ENCODE measurements at places on chromosomes 12 and 14.

DNA sequence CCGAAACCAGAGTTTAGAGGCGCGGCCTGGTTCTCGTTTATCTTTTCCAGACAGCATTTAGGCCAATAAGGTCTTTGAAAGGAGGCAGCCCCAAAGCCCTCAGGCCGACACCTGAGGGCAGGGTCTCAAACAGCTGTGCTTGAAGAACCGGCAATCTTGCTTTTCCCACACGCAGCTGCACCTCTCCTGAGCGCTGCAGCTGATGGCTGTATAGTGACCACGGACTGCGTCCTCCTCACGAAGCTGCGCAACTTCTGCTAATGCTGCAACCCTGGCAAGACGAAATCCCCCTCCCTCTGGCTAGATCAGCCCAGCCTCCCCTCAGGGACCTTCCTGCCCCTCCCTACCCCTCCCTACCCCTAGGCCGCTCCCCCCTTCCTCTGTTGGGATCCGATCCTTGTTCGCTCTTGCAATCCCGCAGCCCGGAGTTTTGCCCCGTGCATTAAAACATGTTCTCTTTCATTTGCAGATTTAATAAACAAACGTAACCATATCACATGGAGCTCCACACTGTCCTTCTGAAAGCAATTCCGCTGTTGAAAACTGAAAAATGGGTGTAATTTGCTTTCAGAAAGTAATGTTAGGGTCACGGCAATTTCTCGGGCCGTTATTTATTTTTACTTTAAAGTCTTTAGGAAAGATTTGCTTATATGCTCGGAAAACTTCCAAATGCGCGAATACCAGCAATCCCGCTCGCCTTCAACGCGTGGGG, 4.8 kb upstream of the PAX9 start:
- H3K4me3 ChIP-seq, result peak overlapping the region; percentile 42
- DNase-seq, result no peak
- H3K27me3 ChIP-seq, result peaks cover 100% of the 10 kb centered on the region

GRCh38 chr12:6037459-6037858, 87.0 kb downstream of the VWF start:
- H3K27me3 ChIP-seq, result no peaks in the 10 kb centered on the region
- H3K27ac ChIP-seq, result no peak overlapping the region
- no peaks in the 10 kb centered on the region for H3K4me1 ChIP-seq
- no peak overlapping the region for H3K4me3 ChIP-seq
- no peak for DNase-seq
- H3K36me3 ChIP-seq, result no peaks in the 10 kb centered on the region

DNA sequence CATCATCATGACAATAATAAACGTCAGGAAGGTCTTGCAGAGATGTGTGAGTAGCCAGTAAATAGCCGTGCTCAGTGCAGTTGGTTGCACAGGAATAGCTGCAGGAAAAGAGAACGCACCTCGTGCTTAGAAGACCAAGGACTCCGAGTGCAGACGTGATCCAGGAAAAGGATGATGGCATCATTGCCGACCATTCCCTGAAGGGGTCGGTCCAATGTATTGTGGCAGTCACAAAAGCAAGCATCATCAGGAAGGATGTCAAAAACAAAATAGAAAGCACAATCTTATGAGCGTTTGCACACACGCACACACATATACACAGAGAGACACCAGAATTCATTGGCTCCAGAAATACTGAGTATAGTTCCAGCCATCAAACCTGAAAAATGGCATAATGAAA, 12.8 kb downstream of the DUSP6 start:
- H3K27ac ChIP-seq, result no peak overlapping the region
- no peak for DNase-seq
- H3K4me1 ChIP-seq, result no peaks in the 10 kb centered on the region
- H3K27me3 ChIP-seq, result no peaks in the 10 kb centered on the region

- H3K4me3 ChIP-seq, result no peak overlapping the region
- no peak overlapping the region for H3K27ac ChIP-seq
- H3K4me1 ChIP-seq, result no peaks in the 10 kb centered on the region
- no peaks in the 10 kb centered on the region for H3K27me3 ChIP-seq
- DNase-seq, result no peak
Observed at GRCh38 chr12:19387161-19387560, 52.1 kb upstream of the AEBP2 start.

DNA sequence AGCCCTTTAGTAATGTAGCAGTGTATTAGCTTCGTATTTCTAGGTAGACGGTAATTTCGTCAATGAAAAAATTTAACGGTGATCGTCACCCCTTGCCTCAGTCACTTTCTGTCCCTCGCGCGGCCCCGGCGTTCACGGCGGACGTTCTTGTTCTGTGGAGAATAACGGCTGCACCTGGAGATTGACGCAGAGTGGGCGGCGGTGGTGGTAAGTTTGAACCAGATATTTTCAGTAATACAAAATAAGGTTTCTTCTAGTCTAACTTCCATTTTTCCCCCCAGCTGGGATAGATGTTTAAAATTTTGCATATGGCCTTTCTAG, 341 bp downstream of the ZNF10 start:
- DNase-seq, result peak; percentile 45
- peaks cover 12% of the 10 kb centered on the region for H3K4me1 ChIP-seq
- H3K27ac ChIP-seq, result peak overlapping the region; percentile 95
- no peaks in the 10 kb centered on the region for H3K36me3 ChIP-seq
- H3K4me3 ChIP-seq, result peak overlapping the region; percentile 71

- no peaks in the 10 kb centered on the region for H3K4me1 ChIP-seq
- H3K27ac ChIP-seq, result no peak overlapping the region
- H3K27me3 ChIP-seq, result no peaks in the 10 kb centered on the region
Observed at GRCh38 chr14:39320318-39320717, 86.6 kb downstream of the MIA2 start.

GRCh38 chr14:35286003-35286600, 6.1 kb upstream of the PSMA6 start:
- H3K27me3 ChIP-seq, result no peaks in the 10 kb centered on the region
- H3K4me3 ChIP-seq, result no peak overlapping the region
- DNase-seq, result no peak
- H3K4me1 ChIP-seq, result peaks cover 2% of the 10 kb centered on the region
- H3K27ac ChIP-seq, result no peak overlapping the region
- H3K36me3 ChIP-seq, result no peaks in the 10 kb centered on the region

- no peaks in the 10 kb centered on the region for H3K27me3 ChIP-seq
- no peak overlapping the region for H3K27ac ChIP-seq
- H3K36me3 ChIP-seq, result no peaks in the 10 kb centered on the region
- H3K4me3 ChIP-seq, result no peak overlapping the region
- H3K4me1 ChIP-seq, result no peaks in the 10 kb centered on the region
Observed at GRCh38 chr12:93090731-93091172, 161.7 kb upstream of the EEA1 start.

GRCh38 chr14:56004786-56005185, 113.4 kb upstream of the PELI2 start:
- H3K4me3 ChIP-seq, result peak overlapping the region; percentile 22
- no peaks in the 10 kb centered on the region for H3K4me1 ChIP-seq
- no peaks in the 10 kb centered on the region for H3K27me3 ChIP-seq
- peak overlapping the region; percentile 13 for H3K27ac ChIP-seq

GRCh38 chr12:75172611-75173010, 37.0 kb downstream of the KCNC2 start:
- no peaks in the 10 kb centered on the region for H3K4me1 ChIP-seq
- H3K4me3 ChIP-seq, result no peak overlapping the region
- no peaks in the 10 kb centered on the region for H3K27me3 ChIP-seq
- no peak for DNase-seq

- H3K27me3 ChIP-seq, result peaks cover 24% of the 10 kb centered on the region
- no peak overlapping the region for H3K27ac ChIP-seq
- DNase-seq, result no peak
- no peaks in the 10 kb centered on the region for H3K4me1 ChIP-seq
- no peaks in the 10 kb centered on the region for H3K36me3 ChIP-seq
Observed at GRCh38 chr12:131620946-131621681, 89.8 kb upstream of the SFSWAP start.

DNA sequence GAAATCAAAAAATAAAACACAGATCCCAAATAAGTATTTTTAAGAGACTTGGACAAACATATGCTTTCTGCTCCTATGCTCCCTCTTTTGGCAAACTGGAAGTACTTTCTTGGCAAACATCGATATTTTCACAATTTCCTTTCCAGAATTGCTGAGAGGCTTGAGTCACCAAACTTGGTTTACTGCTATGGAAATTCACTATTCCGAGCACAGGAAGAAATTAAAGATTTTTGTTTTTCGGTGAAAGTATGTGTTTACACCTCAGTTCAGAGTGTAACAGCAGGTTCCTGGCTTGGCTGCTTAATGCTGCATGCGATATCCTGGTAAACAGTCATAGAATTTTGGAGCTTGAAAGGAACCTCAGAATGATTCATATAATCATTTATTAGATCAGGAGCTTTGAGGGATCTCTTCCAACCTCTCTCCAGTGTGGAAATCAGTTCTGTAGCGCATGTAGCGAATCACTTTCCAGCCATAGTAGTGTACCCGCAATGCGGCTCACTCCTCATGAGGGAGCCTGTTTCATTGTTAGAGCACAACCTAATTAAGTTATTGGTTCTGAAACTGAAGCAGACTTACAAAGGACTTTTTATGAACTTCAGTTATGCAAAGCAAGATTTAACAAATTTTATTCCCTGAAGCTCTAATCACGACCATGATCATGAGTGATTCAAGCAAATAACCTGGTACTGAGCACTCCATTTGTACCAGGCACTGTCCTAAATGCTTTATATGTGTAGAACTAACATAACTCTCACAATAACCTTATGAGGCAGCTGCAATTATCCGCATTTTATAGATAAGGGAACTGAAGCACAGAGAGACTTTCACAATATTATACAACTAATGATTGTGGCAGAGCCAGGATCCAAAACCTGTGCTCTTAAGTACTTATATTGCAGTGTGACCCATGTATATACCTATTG, 56.4 kb upstream of the ATP2A2 start:
- peak overlapping the region; percentile 76 for H3K27ac ChIP-seq
- H3K36me3 ChIP-seq, result no peaks in the 10 kb centered on the region
- DNase-seq, result no peak
- no peaks in the 10 kb centered on the region for H3K27me3 ChIP-seq
